ENCODE measurements at places on chromosomes 7 and 10.

GRCh38 chr10:110311357-110311949 lies 6.7 kb upstream of the SMNDC1 start:
- peak; percentile 57 for DNase-seq

DNA sequence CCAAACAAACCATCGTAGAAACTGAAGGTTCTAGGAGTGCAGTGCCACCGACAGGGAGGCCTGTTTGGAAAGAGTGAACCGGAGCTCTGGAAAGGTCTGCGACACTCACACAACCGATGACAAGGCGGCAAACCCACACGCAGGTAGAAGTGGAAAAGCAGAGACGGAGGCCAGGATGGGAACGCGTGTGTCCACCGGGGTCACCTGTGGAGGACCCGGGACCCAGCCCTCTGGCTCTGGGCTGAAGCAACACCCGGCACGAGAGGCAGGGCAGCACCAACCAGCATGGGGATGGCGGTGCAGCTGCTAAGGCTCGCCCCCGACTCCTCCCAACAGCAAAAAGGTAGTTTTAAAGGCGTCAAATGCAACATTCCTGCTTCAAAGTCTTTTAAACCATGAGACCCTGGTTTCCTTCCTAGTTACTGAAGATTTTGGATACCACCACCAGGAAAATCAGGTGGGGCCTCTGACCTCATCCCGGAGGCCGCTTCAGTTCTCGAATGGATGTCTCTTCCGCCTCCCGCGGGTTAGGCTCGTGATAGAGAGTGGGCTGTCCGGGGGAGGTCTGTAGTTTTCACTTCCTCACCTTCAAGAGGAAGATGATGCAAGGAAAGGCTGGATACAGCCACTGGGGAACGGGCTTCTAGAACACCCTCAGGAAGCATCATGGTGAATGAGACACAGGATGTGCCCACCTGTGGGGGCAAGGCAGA lies 115.5 kb downstream of the SMURF1 start:
- DNase-seq, result no peak

- DNase-seq, result no peak
These were observed 323.0 kb downstream of the GALNT17 start for GRCh38 chr7:71454981-71455380.

- no peak for DNase-seq
These were observed 85.2 kb upstream of the NPVF start for GRCh38 chr7:25313526-25313925.

GRCh38 chr7:36279200-36279925 lies 110.3 kb upstream of the ANLN start:
- DNase-seq, result no peak

- no peak for DNase-seq
These were observed 568 bp downstream of the PRSS2 start for GRCh38 chr7:142771353-142771723.

DNA sequence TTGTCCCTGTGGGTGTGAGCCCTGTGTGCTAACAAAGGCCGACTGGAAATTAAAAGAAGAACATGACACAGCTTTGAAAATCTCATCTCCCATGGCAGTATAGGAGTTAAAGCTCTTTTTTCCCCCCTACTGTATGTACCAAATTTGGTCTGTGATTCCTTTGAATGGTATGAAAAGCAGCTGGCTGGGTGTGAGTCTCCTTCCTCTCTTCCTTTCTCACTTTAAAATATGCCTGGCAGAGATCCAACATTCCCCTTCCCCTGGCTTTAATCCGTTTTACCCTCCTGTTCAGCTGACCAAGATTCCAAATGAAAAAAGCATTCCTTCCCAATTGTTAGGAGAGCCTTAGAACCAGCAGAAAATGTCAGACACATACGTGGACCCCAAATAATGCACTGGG lies 225.0 kb upstream of the CELF2 start:
- DNase-seq, result no peak

- no peak for DNase-seq
These were observed 7.0 kb downstream of the ANKMY2 start for GRCh38 chr7:16638282-16639280.

- no peak for DNase-seq
These were observed 5.1 kb upstream of the PLEKHS1 start for GRCh38 chr10:113746217-113746957.

- no peak for DNase-seq
These were observed 119.8 kb downstream of the GRK5 start for GRCh38 chr10:119327096-119327745.

- no peak for DNase-seq
These were observed 21.9 kb downstream of the PRLHR start for GRCh38 chr10:118573512-118573911.
